ENCODE measurements at places on chromosomes 3 and 15.
A peak's percentile ranks its signal among the peaks of the same experiment; 100 is the strongest.

GRCh38 chr3:118765636-118766305 is 268.9 kb downstream of the IGSF11 start:
- DNase-seq, result no peak

DNA sequence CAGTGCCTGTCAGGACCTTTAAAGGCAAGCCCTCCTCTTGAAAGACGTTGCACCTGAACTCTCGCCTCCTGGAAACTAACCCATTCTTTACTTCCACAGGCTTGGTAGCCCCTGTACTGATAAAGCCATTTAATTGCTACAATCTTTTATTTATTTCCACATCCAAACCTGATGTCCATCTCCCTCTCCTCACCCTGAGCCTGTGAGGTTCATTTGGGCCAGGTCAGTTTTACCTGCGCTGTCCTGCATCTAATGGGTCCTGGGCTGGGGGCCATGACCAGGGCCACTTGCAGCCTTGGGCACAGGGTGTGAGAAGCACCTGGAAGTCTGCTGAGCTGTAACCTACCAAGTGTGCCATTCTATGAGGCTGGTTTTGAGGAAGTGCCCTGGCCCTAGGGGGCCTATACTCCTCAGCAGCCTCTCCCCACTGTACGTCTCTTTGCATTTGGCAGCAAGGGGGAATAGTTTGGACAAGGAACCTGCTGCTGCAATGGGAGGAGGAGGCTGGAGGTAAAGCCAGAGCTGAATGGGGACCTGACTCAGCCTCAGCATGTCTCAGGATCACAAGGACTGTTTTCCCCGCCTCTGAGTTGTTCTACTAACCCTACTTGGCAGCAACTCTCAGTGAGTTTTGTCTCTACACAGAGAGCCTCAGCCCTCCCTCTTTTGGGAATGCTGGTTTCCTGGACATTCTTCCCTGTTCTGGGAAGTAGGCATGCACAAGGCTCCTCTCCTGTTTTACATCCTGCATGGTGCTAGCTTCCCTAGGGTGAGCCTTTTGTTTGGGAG is 53.8 kb downstream of the WDR76 start:
- peak; percentile 8 for DNase-seq

- no peak for DNase-seq
Measured at GRCh38 chr3:24662449-24663345, 168.0 kb upstream of the THRB start.

GRCh38 chr3:29440413-29441305 is 159.8 kb downstream of the RBMS3 start:
- no peak for DNase-seq

GRCh38 chr3:133254151-133254550 is 145.7 kb upstream of the BFSP2 start:
- no peak for DNase-seq

DNA sequence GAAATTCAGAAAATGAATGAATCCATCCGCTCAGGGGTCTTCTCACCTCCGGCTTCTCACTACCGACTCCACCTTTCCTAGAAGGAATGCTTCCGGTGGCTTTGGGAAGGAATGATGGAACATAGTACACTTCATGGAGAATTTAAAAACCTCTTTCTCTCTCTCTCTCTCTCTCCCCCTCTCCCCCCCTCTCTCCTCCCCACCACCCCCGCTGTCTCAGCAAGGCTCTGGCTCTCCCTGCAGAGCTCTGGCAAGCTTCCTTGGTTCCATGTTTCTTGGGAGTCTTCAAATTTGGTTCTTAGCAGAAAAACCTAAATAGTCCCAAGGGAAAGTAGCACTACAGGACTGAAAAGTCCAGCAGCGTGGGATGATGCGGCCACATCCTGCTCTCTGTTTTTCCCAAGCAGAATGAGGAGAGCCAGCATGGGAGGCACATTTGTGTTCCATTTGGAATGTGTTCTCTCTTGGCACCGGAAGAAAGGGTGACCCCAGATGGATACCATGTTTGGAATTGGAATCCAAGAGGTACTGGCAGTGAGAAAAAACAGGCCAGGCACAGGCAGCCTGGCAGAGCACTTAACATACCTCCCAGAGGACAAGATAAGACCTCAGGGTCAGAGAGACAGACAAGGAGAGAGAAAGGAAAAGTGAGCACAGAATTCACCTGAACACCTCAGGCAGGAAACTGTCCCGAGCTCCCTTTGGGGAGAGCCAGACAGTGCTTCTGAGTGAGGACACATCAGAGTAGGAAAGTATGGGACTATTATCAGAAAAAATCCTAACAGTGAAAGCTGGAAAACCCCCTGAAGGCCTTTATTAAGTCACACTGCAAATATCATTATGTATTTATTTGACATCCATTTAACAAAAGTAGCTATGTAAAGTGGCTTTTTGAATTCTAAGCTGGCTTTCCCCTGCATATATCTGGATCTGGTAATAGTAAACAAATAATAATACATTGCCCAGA is at the start of gene POPDC2:
Gene POPDC2 (minus strand): TSS at position 116 of the 967 bp plus-strand sequence. CDS start 166 bp downstream, outside the sequence.
- no peak for DNase-seq

GRCh38 chr15:71301958-71302621 is 186.8 kb downstream of the THSD4 start:
- DNase-seq, result no peak

GRCh38 chr15:25051399-25052154 is 96.8 kb downstream of the SNRPN start:
- DNase-seq, result no peak

Measured in iris pigment epithelial cell (primary cell).